T-helper 17 cell (primary cell): ENCODE measurements at places on chromosomes 2 and 18. TPM values are rescaled to one million over a fixed set of nuclear protein-coding genes. Genes with fewer than 3 reads are reported as not detected.

Gene CPO
- not detected for total RNA-seq

- no peak for DNase-seq
Measured at GRCh38 chr2:218805627-218806026, 23.7 kb downstream of the CYP27A1 start.

Gene HNRNPA3
- 179 TPM for total RNA-seq

DNA sequence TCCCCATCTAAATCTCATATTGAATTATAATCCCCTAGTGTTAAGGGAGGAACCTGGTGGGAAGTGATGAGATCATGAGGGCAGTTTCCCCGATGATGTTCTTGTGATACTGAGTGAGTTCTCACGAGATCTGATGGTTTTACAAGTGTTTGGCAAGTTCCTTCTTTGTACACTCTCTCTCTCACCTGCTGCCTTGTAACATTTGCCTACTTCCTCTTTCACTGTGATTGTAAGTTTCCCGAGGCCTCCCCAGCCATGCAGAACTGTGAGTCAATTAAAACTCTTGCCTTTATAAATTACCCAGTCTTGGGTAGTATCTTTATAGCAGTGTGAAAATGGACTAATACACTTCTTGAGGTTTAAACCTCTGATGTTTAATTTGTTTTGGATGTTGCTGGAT, 177.5 kb downstream of the CD8B2 start:
- no peak for DNase-seq

- DNase-seq, result no peak
Measured at GRCh38 chr2:167196461-167197252, 308.4 kb downstream of the XIRP2 start.

Gene EFR3B
- total RNA-seq, result not detected

Gene ZSWIM2
- not detected for total RNA-seq

DNA sequence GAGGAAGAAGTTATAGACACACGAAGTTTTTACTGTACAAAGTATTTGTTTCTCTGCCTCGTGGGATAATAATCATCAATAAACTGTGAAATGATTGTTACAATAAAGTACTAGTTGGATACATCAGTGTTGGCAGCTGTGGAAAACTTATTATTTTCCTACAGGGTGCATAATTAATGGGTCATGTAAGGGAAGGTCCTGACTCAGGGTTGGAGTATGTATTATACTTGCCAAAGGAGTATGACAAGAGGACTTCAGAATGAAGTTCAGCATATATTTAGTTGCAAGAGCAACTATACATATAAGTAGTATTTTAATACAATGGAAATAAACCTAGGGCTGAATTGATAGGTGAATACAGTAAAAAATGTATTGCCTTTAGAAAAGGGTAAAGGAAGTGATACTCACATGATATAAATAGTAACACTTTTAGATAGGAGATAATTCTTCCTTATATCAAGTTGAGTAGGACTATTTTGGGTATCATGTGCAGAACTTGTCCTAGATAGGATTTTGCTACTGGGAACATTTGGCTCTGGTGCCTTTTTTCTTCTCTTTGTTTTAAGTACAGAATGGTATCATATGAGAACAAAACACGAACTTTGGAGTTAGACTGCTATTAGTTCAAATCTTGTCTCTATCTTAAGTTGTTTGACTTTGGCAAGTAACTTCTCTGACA, 79.1 kb downstream of the PLCL1 start:
- DNase-seq, result no peak

DNA sequence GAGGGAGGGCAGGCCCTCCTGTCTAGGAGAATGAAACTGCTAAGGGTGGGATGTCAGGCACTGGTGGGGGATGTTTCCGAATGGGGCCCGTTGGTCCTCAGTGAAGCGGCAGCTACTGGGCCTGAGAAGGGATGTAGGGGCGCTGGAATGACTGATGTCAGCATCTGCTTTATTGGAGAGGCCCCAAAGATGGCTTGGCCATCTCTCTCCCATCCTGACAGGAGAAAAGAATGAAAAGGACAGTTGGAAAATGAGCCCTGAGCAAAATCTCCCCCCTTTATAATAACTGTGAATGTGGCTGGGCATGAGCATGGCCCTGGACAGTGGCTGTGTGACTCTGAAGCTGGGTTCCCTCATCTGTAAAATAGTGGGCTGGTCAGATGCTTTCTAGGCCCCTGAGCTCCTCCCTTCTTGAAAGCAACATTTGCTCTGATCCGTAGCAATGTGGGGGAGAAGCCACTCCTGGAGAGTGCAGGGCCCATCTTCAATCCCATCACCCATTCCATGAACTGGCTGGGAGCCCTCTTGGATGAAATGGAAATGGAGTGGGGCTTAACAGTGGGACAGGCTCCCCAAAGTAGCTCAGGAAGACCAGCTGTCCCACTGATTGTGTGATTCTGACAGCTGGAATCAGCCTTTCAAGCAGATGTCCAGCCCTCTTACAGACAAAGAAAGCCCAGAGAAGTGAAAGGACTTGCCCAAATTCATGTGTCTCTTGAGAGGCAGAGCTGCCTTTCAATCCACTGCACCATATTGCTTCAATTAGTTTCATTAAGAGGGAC, 232.7 kb upstream of the SMAD2 start:
- no peak for DNase-seq

DNA sequence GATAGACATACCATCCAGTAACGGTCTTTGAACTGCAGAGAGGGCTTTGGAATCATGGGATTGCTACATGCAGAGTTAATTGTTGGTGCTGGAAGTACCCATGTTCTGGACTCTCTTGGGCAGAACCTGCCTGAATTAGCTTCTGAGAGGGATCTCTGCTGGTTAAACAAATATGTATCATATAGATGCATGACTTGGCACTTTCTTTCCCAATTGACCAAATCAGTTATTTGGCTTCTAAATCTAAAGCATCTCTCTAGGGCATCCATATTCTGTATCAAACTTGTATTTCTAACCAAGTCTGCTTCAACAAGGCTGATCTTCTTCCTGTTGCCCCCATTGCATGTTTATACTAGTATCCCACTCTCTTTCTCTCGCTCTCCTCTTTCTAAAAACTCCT, 336.7 kb upstream of the CELF4 start:
- DNase-seq, result no peak

DNA sequence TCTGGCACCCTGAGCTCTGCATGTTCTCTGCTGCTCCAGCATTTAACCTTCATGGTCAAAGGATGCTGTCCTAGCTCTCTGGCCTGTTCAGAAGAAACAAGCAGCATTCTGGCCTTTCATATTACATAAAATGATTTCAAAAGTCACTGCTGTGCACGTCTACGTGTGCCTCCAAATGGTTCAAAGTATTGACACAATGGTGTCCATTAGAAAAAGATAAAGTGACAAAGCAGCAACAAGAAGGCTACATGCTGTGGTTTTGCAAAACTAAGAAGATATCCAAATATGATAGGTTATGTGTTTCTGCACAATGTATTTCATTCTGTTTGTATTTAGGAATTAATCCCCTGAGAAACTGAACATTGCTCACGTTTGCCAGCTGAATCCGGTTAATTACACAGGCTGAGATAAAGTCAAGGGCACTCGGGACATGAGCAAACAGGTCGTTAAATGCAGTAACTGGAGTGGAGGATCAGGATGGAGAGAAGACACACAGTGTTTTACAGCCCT, 258.5 kb downstream of the DOK6 start:
- DNase-seq, result no peak

Gene DNER
- 0.22 TPM for total RNA-seq

GRCh38 chr2:29235411-29235810, 120.2 kb downstream of the CLIP4 start:
- no peak for DNase-seq

GRCh38 chr18:63258749-63259566, 60.6 kb downstream of the BCL2 start:
- no peak for DNase-seq

- no peak for DNase-seq
Measured at GRCh38 chr18:12819322-12819721, 64.7 kb downstream of the PTPN2 start.

GRCh38 chr18:79790996-79791972, 6.5 kb upstream of the KCNG2 start:
- no peak for DNase-seq

DNA sequence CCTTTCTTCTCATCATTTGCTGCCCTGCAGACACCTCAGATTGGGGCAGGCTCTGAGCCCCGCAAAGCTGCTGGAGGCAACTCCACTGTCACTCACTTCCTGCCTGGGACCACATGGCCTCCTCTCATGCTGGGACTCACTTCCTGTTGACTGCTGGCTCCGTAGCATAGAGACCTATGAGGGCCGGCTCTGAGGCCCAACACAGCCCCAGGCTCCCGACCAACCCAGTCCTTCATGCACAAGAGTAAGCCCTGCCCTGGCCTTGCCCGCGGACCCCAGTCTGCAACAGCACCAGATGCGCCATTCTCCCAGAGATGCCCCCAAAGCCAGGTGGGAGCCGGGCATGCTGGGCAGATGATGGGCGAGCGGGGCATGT, 55.7 kb downstream of the DNMT3A start:
- DNase-seq, result peak; percentile 43

DNA sequence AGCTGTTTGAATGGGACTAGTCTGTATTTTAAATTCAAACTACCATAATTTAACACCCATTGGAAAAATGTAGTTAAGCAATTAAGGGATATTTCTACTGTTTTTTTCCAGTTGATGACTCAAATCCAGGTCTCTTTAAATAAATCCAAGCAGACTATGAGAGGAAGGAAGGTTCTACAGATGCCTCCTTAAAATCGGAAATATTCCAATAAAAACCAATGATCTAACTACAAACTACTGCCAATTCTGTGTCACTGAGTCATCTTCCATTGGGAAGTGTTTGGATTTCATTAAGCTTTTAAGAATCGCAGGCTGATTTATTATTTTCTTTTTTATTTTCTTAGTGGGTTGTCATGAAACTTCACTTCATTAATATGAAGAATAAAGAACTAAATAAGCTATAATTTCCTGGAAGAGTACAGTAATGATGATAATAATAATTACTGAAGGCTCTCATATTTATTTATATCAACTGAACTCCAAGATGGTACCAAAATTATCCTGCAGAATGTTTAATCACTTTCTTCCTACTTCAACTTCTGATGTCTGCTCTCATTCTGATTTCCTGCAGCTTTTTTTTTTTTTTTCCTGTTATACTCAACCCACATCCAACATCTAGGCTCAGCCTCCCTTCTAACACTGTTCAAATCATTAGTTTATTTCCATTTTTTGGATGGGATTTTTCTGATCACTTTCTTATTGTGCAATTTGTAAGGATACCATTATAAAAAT, 166.3 kb upstream of the FN1 start:
- no peak for DNase-seq

- DNase-seq, result no peak
Measured at GRCh38 chr2:145807968-145808367, 1288.0 kb upstream of the ZEB2 start.

GRCh38 chr2:143083636-143084035, 45.6 kb upstream of the ARHGAP15 start:
- no peak for DNase-seq

DNA sequence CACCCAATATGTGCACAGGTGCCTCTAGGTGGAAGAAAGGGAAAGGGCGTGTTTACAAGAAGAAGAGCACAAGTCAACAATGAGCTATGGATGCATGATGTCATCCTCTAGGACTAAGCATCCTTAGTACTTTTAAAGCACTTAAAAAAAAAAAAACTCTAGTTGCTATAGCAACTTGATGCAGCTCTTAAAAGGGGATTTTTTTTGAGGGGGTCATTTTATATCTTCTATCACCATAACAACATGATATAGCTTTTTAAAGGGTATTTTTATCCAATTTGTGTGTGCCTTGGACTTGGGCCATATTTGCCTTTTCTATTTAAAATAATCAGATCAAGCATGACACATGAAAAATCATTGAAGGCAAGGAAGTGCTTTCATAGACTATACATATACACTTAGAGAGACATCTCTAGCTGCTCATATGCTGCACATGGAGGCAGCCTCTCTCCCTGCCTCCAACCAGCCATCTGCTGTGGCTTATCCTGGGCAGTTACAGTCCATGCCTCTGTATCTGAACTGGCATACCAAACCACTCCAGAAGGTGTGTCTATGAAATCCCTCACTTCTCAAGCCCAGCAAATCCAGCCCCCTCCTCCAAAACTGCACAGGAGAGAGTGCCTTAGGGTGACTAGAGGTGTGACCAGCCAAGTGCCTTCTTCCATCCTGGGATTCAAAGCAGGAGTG, 165.4 kb downstream of the MSH2 start:
- no peak for DNase-seq

- no peak for DNase-seq
Measured at GRCh38 chr2:47078541-47079482, 76.3 kb downstream of the STPG4 start.

GRCh38 chr2:160309585-160309984, 109.5 kb upstream of the ITGB6 start:
- no peak for DNase-seq

Gene TCF7L1
- not detected for total RNA-seq

DNA sequence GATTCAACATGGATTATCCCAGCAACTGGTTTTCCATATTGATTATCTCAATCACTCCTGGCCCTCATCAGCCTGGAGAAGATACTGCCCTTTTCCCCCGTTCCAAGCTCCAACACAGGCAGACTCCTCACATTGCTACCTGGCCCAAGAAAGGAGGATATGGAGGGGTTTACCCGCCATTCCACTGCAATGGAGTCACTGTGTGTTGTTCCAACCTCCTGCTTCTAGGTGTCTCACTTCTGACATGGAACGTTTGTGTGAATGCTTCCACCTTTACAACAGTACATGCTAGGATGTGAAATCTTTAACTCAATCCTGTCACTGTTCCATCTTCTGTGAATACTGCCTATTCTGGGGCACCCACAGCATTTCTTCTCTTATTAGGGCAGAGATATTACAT, 36.7 kb downstream of the RMP24 start:
- DNase-seq, result no peak

DNA sequence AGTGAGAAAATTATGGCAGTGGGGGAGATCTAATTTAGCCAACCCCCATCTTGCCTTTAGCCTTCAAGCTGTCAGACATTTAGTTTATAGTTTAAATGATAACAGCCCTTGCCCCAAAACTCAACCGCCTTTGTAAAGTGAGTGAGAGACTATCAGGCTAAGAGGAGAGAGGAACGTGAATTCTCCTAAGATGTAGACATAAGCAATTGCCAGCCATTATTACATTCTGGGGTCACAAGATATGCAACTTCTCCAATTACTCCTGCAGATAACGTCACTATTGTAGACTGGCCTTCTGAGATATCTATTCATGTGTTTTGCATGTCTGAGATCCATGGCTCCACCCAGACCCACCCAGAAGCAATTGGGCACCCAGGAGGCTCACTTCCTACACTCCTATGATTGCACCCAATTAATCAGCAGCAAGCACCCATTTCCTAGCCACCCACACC, 307.3 kb downstream of the NBAS start:
- no peak for DNase-seq

DNA sequence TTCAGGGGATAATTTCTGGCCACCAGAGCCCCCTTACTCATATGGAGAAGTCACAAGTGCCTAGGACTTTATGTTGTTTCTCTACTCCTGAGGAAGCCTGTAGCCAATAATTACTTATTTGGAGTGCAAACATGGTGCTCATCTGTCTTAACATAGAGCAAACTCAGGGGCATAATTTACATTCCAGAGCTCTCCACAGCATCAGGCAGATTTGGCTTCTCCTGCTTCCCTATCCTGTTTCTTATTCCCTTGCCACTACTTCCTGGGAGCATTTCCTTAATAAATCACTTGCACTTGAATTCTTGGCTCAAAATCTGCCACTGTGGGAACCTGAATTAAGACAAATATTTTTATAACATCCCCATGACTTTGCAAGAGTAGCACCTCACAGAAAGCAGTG, 960.9 kb downstream of the SOCS6 start:
- no peak for DNase-seq
